ENCODE measurements at places on chromosomes 11 and 22.

- no peak for DNase-seq
These were observed 6.9 kb downstream of the CYTH4 start for GRCh38 chr22:37289156-37289735.

DNA sequence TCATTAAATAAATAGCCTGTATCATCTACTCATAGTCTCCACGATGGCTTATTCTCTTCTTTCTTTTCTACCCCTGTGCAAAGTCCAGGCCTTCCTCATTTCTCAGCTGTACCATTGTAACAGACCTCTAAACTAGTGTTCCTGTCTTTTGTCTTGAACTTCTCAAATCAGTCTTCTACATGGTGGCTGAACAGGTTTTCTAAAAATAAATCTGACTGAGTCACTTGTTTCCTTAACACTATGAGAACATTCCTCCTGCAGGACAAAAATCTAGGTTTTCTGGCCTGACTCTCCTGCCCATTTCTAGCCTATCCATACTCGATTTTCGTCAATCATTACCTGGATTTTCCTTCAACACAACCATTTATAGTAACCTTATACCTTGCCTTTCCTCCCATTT, 1080.8 kb upstream of the TENM4 start:
- DNase-seq: no peak

- DNase-seq: peak; percentile 16
These were observed 18.1 kb downstream of the RNF141 start for GRCh38 chr11:10522921-10523320.

DNA sequence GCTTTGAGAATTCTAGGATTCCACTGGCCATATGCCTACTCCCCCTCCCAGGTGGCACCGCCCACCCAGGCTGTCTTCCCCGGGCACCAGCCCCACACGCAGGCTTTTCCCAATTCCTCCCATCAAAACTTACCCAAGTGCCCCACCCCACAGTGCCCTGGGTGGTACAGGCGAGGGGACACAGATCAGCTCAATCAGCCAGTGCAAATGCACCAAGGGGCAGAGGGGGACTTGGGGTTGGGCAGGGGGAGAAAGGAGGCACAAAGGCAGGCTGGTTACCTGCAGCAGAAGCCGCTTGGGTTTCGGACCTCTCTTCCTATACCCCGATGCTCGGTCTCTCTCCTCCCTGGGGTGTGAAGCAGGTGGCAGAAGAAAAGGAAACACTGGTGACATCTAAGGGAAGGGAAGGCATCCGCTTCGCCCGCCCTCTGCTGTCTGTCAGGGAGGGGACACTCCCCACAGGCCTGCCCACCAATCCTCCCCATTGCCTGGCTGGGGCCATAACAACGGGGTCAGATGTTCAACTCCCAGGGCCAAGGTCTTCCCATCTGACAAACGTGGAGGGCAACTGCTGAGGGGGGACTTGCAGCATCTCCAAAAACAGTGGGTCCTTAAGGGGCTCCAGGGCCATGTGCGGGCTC, 14.0 kb downstream of the CBX7 start:
- no peak for DNase-seq

GRCh38 chr11:66559866-66560676, 8.3 kb downstream of the CTSF start:
- no peak for DNase-seq

- peak; percentile 95 for DNase-seq
These were observed 1.8 kb downstream of the SRSF8 start for GRCh38 chr11:95068549-95068948.

DNA sequence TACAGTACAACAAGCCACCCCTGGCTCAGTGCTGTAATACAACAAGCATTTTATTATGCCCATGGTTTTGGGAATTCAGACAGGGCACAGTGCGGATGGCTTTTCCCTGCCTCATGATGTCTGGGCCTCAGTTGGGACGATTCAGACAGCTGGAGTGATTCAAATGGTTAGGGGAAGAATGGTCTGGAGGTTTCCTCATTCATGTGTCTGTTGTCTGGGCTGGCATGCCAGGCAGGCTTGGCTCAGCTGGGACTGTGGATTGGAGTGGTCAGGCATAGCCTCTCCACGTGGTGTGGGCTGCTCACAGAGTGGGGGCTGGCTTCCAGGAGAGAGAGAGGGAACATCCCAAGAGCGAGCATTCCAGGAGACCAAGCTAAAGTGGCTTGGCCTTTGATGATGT, 164.4 kb downstream of the C11orf91 start:
- DNase-seq: no peak

GRCh38 chr11:68206211-68206610, 6.9 kb downstream of the KMT5B start:
- peak; percentile 73 for DNase-seq

DNA sequence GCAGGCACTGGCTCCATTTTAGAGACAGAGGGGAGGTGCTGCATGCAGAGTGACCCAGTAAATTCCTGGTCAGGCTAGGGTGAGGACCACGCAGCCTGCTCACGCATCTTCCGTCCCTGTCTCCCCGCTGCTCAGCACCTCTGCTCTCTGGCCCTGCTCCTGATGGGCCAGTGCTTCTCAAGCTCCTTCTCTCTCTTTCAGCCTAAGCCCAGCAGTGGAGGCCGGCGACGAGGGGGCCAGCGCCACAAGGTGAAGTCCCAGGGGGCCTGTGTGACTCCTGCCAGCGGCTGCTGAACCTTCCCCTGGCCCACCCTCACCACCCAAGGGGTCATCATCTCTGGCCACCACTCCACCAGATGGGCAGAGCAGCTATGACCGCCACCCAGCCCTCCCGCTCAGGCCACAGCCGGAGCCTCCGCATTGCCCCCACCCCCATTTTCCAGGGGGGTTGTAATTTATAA, 24.7 kb downstream of the GTPBP1 start:
- no peak for DNase-seq

GRCh38 chr11:132943357-132943705, 589.0 kb downstream of the OPCML start:
- no peak for DNase-seq

- no peak for DNase-seq
These were observed 215.1 kb upstream of the BLID start for GRCh38 chr11:122331079-122331478.

DNA sequence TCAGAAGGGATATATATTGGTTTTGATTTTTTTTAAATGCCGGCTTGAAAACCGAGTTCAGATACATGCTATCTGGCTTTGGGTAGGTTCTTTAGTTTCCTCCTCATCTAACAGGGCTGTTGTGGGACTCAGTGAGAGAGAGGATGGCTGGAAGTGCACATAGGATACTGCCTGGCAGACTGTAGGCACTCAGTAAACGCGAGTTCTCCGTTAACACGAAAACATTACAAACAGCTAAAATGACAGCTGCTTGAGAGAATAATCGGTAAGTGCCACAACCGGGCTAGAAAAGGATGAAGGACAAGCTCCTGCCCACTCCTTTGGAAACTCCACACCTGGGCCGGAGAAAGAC, 369 bp downstream of the XRRA1 start:
- peak; percentile 48 for DNase-seq

DNA sequence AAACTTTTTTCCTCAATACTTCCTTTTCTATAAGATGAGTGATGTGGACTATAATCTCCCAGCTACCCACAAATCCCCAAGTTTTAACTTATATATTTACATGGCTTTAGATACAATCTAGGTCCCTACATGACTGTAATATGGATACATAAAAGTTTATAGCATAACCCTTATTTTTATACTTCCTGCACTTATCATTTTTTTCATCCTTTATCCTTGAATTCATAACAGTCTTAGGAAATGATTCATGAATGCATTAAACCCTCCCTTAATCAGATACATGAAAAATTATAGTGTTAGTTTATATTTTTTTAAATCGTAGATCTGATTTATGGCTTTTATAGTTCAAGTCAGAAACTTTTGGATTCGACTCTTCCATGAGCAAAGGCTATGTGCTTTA, 195.8 kb downstream of the MAML2 start:
- peak; percentile 45 for DNase-seq

- no peak for DNase-seq
These were observed 8.9 kb downstream of the MRPL17 start for GRCh38 chr11:6674219-6674597.

GRCh38 chr11:69115586-69116560, 39.9 kb upstream of the SMIM38 start:
- DNase-seq: no peak

- DNase-seq: no peak
These were observed 34.9 kb upstream of the OR10G7 start for GRCh38 chr11:124075841-124076651.

- peak; percentile 37 for DNase-seq
These were observed 44.4 kb downstream of the INSC start for GRCh38 chr11:15159085-15159484.

DNA sequence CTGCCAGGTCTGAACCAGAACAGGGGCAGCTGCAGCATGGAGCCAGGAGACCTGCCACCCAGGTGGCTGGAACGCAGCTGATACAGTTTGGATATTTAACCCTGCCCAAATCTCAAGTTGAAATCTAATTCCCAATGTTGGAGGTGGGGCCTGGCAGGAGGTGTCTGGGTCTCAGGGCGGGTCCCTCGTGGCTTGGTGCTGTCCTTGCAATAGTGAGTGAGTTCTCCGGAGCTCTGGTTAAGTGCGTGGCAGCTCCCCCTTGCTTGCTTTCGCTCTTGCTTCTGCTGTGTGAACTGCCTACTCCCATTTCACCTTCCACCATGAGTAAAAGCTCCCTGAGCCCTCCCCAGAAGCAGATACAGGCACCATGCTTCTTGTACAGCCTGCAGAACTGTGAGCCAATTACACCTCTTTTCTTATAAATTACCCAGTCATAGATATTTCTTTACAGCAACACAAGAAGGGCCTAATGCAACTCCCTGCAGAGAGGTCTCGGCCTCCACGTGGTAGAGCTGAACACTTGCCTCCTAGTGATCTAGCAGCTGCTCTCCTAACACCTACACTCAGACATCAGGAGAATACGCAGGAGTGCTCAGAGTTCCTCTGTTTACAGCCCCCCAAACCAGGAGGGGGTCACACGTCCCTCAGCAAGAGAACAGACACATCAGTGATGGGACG, 203.7 kb downstream of the CTTN start:
- DNase-seq: no peak

DNA sequence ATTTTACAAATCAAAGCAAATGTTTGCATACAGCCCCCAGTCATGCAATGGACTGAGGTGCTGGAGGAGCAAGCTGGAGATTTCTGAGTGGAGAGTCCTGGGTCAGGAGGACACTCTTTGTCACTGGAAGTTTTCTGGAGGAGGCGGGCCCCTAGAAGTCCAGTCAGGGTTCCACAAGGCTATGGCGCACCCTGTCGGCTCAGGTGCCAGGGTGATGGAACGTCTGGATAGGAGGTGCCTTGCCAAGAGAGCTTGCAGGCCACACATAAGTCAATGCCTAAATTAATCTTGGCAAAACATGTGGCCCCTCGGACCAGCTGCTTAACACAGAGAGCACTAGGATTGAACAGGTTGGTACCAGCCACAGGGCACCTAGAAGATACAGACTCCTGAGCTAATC, 174.7 kb upstream of the CADM1 start:
- no peak for DNase-seq

DNA sequence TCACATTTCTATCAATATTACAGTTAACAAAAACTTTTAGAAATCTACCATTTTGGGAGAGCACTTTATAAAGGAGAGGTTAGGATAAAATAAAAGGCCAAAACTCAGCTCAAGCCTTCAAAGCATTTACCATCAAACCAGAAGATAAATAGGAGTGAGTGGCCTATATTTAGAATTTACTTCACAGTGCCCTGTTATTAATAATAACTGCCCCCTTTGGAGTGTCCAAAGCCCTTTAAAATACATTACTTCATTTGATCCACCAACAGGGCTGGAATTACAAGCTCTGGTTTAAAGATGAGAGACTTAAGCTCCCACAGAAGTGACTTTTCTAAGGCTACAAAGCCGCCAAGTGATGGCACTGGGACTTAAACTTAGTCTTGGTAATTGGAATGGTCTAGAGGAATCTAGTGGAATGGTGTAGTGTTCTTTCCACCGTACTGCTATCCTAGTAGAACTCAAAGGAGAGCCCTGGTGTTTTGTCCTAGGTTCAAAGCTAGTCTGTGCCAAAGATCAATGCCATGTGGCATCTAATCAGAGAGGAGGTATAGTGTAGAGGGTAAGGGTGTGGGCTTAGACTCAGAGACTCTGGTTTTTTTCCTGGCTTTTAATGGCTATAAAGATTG, 21.2 kb upstream of the MTMR3 start:
- no peak for DNase-seq

DNA sequence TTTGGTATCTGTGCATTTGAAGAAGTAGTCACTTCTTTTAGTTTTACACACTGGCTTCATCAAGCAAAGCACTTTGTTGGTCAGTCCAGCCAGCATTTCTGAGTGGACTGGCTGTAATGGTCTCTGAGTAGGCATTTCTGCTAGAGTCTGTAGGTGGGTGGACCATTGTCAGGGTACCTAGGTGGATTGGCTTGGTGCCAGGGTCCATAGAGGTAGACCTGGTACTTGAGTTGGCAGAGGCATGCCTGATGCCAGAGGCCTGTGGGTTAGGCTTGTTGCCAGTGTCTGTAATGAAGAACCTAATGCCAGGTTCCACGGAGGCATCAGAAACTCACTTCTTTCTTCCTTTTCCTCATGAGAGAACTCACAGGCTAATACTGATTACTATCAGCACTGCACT, 157.9 kb upstream of the C11orf87 start:
- DNase-seq: no peak

GRCh38 chr11:6646071-6646470, 9.5 kb downstream of the DCHS1 start:
- peak; percentile 87 for DNase-seq

DNA sequence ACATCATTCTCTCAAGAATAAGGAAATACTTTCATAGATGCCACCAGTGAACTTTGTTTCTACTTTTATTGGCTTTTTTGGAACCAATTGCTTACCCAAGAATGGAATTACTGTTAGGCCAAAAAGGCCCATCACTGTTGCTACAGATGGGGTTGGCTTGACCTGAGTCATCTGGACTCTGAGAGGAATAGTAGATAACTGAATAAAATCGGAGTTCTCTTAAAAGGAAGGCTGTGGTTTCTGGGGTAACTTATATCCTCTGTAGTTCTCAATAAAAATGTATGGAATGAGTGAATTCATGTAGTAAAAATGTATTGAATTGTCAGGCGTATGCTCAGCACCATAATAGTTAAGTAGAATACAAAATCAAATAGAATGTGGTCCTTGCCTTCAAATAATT, 56.6 kb downstream of the ARHGEF12 start:
- DNase-seq: no peak

DNA sequence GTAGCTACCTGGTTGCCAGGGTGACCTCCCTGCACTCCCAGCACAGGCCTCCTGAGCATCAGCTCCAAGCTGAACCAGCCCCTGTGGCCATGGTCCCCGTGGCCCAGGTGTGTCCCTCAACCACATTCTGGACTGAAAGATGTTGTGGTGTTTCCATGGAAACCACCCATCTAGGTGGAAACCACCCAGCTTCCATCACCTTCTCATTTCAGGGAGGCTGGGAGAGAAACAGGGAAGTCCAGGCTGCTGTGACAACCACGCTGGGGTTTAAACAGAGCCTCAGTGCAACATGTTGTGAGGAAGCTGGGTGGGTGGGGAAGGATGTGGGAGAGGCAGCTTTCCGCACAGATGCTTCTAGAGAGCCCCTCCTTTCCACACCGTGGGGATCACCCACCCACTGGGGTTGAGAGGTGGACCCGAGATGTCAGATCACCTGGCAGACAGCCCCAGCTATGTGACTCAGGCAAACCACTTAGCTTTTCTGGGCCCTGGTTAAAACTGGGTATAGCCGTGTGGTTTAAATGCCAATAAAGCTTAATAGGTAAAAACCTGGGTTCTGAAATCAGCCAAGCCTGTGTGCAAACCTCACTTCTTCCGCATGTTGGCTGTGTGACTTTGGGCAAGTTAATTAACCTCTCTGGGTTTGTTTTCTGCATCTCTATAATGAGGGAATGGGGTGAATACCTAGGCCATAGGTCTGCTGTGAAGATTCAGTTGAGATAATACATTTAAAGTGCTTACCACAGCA, 46.4 kb downstream of the CD82 start:
- no peak for DNase-seq

Data from fibroblast of villous mesenchyme (primary cell).